H54 (cell line): ENCODE measurements at places on chromosomes 13 and 19.
A peak's percentile ranks its signal among the peaks of the same experiment; 100 is the strongest.

DNA sequence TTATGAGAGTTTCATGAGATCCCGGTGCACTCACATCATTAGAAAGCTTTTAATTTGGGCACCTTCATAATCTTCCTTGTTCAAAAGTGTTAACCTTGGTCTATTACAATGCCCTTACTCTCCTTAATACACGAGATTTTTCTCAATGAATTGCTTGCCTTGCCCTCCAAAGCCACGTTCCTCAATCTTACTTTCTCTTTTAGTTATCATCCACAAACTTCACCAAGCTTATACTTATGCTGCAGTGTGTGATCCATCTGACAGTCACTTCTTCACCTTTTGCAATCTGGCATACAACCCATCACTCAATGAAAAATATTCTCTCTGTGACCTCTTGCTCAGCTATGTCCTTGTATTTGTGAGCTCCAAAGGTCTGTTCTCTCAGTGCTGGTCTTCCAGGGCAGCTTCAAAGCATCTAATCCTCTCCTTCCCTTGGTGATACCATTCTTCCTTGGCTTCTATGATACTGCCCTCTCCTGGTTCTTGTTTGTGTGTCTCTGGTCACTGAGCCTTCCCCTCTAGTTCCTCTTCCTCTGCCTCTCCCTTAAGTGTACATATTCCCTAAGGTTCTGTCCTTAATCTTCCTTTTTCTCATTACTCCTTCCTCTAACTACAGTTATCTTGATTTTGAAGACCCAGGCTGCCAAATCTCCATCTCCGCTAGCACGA, 202.2 kb upstream of the STARD13 start:
- DNase-seq: no peak

GRCh38 chr19:46616631-46617322, 8.1 kb downstream of the PTGIR start:
- no peak for DNase-seq

- peak; percentile 96 for DNase-seq
Measured at GRCh38 chr19:58330458-58330857, 3.7 kb downstream of the ZSCAN22 start.

DNA sequence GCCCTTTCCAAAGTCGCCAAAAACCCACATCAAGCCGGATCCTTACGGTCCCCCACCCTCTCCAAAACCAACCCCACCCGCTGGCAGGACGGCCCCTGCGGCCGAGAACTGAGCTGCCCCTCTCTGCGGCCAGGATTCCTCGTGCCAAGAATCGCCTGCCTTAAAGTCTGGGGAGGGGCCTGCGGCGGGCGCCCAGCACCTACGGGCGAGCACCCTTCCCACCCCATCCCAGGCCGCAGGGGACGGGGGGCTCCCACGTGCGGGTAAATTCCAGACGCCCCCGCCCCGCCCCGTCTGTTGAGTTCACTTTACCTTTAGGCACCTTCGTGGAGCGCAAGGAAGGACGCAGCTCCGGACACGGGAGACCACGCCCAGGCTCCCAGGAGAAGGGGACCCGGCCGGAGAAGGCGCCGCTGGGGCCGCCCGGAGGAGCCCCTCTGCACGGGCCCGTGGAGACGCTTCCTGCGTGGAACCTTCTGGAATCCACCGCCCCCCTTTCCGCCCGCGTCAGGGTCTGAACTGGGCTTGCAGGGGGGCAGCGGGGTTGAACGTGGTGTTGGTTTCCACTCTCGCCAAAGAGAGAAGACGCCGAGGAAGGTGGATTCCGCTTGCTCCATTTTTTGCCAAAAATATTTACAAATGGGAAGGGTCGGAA, 22.8 kb downstream of the ONECUT3 start:
- no peak for DNase-seq

- peak; percentile 66 for DNase-seq
Measured at GRCh38 chr19:58181902-58182576, 822 bp upstream of the ZNF274 start.

GRCh38 chr13:109576331-109576813, 210.0 kb downstream of the IRS2 start:
- no peak for DNase-seq

GRCh38 chr19:6062274-6062673, 48.0 kb downstream of the RFX2 start:
- DNase-seq: no peak

GRCh38 chr13:71115301-71115700, 751.7 kb downstream of the DACH1 start:
- no peak for DNase-seq

DNA sequence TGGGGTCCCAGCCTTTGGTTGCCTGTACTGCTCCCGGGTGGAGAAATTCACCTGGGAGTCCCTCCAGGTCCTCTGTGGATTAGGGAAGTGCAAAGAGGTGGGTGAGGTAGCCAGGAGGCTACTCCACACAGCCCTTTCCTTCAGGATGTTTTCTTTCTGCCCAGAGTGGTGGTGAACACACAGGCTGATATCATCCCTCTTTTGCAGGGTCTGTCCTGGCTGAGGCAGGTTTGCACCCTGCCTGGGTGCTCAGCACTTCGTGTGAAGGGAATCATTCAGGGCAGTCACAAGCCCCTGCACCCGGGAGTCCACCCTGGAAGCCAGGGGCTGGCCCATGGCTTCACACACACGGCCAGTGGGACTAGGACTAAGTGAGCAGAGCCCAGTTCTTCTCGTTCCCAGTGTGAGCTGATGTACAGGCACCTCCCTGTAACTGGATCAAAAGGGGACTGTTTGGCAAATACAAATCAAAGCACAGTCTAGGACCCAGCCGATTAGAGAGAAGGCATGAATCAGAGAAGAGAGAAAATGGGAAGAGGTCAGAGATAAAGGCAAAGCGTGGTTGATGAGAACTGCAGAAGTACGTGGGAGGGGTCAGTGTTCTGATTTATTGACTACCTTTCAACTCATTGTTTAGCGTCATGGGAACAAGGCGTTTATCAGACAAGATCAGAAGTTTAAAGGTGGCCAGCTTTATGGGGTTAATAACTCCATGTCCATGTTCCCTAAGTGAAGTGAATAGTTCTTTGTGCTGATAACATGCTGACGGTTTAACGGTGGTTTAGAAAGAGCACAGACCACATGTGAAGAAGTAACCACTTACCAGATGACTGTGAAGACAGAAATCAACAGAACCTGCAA, 30.4 kb upstream of the SPATA13 start:
- DNase-seq: no peak

DNA sequence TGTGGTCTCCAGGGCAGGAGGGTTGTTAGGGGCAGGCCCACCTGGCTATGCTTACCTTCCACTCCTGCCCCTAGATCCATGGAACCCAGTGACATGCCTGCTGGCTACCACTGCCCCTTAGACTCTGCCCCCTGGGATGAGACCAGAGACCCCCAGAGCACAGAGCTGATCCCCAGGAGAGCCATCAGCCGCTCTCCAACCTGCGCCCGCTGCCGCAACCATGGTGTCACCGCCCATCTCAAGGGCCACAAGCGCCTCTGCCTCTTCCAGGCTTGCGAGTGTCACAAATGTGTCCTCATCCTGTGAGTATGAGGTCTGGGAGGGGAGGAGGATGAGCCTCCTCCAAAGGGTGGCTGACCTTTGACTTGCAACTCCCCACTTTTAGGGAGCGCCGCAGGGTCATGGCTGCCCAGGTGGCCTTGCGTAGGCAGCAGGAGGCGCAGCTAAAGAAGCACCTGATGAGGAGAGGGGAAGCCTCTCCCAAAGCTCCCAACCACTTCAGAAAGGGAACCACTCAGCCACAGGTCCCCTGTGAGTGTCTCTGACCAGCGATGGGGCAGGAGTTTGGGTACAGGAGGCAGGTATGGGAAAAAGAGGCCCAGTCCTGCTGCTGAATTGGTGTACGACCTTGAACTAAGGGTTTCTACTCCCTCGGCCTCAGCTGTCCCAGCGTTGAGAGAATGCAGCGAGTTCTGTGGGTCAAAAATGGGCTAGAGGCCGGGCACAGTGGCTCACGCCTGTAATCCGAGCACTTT, 2.7 kb downstream of the DMRTC2 start:
- DNase-seq: no peak

GRCh38 chr13:67367399-67367798, 137.3 kb upstream of the PCDH9 start:
- DNase-seq: no peak

DNA sequence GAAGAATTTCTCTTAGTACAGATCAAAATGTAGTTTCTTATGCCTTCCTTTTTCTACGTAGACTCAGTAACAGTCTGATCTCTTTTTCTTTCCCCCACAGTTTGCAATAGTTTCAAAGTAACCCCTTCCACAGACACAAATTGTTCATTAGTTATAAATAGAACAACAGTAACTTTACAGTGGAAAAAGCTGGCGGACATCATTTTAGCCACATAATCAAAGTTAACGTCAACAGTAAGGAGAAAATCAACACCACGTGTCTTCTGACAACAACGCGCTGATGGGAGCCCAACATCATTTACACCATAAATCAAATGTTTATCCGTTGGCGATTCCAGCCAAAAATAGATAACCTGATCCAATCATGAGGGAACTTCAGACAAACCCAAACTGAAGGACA, 76.8 kb downstream of the ANKRD10 start:
- DNase-seq: no peak

- no peak for DNase-seq
Measured at GRCh38 chr13:74795526-74795925, 661.3 kb upstream of the KLF12 start.

GRCh38 chr19:33724721-33725060, 72.0 kb upstream of the KCTD15 start:
- DNase-seq: no peak

- DNase-seq: no peak
Measured at GRCh38 chr13:44049081-44049945, 169.6 kb downstream of the LACC1 start.

- DNase-seq: no peak
Measured at GRCh38 chr19:45908956-45909355, 5.6 kb downstream of the NANOS2 start.

DNA sequence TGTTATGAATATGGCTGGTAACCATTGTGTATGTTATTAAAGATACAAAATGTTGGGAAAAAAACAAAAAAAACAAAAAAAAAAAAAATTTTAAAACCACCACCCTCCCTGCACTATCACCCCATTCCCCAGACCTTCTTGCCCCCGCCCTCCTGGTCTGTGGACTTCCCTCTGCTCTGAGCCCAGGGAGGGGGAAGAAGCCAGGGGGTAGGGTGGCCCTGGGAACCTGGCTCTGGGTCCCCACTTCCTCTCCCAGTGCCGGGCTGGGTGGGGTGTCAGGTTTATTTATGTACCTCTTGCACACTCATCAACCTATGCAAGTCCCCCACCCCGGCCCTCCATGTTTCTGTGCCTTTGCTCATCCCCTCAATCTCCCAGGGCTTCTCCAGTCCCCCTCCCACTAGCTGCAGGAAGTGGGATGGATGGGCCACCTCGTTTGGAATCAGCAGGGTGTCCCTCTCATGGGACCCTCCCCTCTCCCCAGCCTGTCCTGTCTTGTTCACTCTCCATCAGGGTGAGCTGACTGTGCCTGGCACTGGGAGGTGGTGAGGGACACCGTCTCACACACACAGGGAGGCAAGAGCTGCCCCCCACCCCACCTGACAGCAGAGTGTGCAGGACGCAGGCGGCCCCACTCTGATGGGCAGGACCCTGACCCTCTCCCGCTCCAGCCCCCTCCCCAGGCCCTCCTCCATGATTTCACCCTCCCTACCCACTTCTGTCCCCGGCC, 5.9 kb downstream of the PAF1 start:
- DNase-seq: no peak

- DNase-seq: peak; percentile 91
Measured at GRCh38 chr19:41373993-41374392, 2.3 kb upstream of the TMEM91 start.

- DNase-seq: no peak
Measured at GRCh38 chr13:46504036-46504435, 48.9 kb upstream of the LRCH1 start.

DNA sequence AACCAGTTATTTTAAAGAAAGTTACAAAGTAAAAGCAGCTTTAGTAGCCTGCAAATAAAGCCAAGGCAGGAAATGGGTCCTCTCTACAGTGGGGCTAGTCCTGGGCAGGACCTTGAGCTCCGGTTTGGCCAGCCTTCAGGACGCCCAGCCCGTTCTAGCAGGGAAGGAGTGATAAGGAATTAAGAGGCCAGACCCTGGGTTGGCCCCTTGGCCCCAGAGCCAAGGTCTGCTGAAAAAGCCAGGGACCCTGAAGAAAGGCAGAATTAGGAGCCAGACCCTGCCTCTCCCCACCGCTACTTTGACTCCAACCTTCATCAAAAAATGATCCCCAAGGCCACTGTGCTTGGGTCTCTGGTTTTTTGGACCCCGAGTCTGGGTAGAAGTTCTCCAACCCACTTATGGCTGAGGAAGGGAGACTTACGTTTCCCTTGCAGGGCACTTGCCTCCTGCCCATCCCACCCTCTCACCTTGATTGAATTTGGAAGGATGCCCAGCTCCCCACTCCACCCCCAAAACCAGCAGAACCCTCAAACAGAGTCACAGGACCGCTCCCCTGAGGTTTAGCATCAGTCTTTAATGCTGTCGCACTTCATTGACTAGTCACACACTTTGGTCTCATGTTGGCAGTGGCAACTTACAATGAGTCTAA, 3.9 kb downstream of the DNAJB1 start:
- DNase-seq: no peak

- no peak for DNase-seq
Measured at GRCh38 chr19:919199-920050, 2.3 kb downstream of the KISS1R start.

GRCh38 chr13:94966422-94966955, 254.1 kb upstream of the SOX21 start:
- DNase-seq: no peak

- DNase-seq: no peak
Measured at GRCh38 chr13:98348466-98349200, 171.6 kb upstream of the RNF113B start.

DNA sequence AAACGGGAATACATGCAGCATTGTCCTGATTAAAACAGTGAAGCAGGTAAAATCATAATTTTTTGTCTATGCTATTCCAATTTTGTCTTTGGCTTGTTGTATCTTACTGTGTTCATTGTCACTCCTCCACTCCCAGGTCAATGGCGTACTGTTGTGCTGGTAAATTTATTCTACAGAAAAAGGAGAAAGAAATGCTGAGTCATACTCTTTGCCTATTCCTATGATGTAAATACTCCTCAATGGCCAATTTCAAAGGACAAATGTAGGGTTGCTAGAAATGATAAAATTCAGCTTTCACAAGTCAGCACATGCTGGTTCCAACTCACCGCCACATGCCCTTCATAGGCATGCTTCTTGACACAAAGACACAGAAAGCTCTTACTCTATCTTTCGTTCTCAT, 694.4 kb upstream of the PCDH20 start:
- no peak for DNase-seq

- DNase-seq: peak; percentile 73
Measured at GRCh38 chr19:49361438-49362047, 673 bp downstream of the TEAD2 start.

DNA sequence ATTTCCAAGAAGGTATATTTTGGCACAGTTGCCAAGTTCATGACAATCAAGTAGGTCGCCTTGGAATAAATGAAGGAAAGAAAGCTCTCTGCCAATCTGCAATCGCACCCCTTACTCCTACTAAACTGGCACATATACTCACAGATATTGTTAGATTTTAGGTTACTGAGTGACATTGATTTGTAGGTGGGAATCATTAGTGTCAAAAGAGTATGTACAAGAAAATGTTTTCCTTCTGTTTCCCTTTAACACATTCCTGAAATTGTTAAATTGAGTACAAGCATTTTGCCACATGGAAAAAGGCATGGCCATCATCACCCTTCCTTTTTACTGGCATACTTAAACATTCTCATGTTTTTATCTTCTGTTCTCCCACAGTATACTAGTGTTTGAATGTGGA, 2868.3 kb upstream of the PCDH20 start:
- DNase-seq: no peak

- DNase-seq: peak; percentile 30
Measured at GRCh38 chr13:74040200-74040599, 94.0 kb downstream of the KLF12 start.

- DNase-seq: no peak
Measured at GRCh38 chr13:97548711-97549110, 114.7 kb downstream of the RAP2A start.

- DNase-seq: no peak
Measured at GRCh38 chr13:42524487-42525034, 49.4 kb upstream of the TNFSF11 start.
